ENCODE measurements at places on chromosomes 1 and 21.
A peak's percentile ranks its signal among the peaks of the same experiment; 100 is the strongest.

GRCh38 chr1:37752583-37753471 lies 12.1 kb downstream of the EPHA10 start:
- H3K27ac ChIP-seq = no peak overlapping the region
- peaks cover 55% of the 10 kb centered on the region for H3K27me3 ChIP-seq
- peak overlapping the region; percentile 48 for H3K4me3 ChIP-seq
- H3K36me3 ChIP-seq = no peaks in the 10 kb centered on the region
- H3K4me1 ChIP-seq = peaks cover 27% of the 10 kb centered on the region
- peak; percentile 40 for DNase-seq

DNA sequence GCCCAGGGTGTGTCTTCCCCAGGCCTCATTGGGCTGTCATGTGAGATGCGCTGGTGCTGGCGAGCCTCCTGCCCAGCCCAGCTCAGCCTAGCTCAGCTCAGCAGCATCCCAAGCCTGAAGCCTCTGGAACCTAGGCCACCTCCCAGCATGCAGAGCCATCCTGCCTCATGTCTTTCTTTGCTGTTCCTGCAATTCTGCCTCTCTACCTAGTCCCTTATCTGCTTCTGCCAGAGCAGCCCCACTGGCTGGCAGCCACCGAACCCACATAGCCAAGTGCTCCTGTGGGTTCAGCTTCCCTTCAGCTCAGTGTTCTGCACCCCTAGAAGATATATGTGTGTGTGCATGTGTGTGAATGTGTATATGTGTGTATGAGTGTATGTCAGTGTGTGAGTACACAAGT lies 291.5 kb upstream of the VAMP3 start:
- H3K27ac ChIP-seq = no peak overlapping the region
- no peak for DNase-seq
- H3K4me3 ChIP-seq = no peak overlapping the region
- H3K27me3 ChIP-seq = no peaks in the 10 kb centered on the region
- no peaks in the 10 kb centered on the region for H3K36me3 ChIP-seq
- no peaks in the 10 kb centered on the region for H3K4me1 ChIP-seq

GRCh38 chr1:79302380-79302930 lies 295.9 kb upstream of the ADGRL4 start:
- no peaks in the 10 kb centered on the region for H3K4me1 ChIP-seq
- H3K27ac ChIP-seq = no peak overlapping the region

- H3K27me3 ChIP-seq = no peaks in the 10 kb centered on the region
- peaks cover 28% of the 10 kb centered on the region for H3K36me3 ChIP-seq
- H3K4me3 ChIP-seq = no peak overlapping the region
- no peak overlapping the region for H3K27ac ChIP-seq
Observed at GRCh38 chr1:41151846-41152245, 90.3 kb downstream of the SCMH1 start.

DNA sequence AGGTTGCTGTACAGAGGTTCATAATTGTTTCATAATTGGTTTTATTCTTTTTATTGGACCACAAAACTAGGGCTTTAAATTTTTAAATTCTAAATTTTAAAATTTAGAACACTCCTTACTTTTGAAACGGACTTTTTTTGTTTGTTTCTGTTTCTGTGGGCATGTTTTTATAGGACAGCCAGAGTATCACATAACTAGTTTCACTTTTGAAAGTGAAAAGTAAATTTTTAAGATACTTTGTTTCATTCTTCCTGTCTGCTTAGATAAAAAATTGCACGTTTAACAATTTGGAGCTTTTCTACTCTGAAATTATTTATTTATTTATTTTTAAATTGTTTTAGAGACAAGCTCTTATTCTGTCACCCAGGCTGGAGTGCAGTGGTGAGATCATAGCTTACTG lies 29.7 kb downstream of the MDM4 start:
- peaks cover 89% of the 10 kb centered on the region for H3K36me3 ChIP-seq
- peak overlapping the region; percentile 53 for H3K27ac ChIP-seq
- no peak for DNase-seq
- peaks cover 42% of the 10 kb centered on the region for H3K4me1 ChIP-seq
- no peaks in the 10 kb centered on the region for H3K27me3 ChIP-seq
- H3K4me3 ChIP-seq = no peak overlapping the region

Measured in activated naive CD8-positive, alpha-beta T cell treated with anti-CD3 and anti-CD28 coated beads, Interleukin-2, amount 50 U/mL, for 24 hours (primary cell).